ENCODE measurements at places on chromosomes 7 and 10. TPM values are rescaled to one million over a fixed set of nuclear protein-coding genes. Genes with fewer than 3 reads are reported as not detected.

JAKMIP3 gene
- 0.16 TPM for total RNA-seq

AGBL3 gene
- 7.6 TPM for total RNA-seq

CUTC gene
- 16.5 TPM for total RNA-seq

- DNase-seq = no peak
These were observed 10.4 kb downstream of the AFAP1L2 start for GRCh38 chr10:114393886-114394285.

- no peak for DNase-seq
These were observed 377.7 kb downstream of the GLRX3 start for GRCh38 chr10:130513686-130514476.

DNA sequence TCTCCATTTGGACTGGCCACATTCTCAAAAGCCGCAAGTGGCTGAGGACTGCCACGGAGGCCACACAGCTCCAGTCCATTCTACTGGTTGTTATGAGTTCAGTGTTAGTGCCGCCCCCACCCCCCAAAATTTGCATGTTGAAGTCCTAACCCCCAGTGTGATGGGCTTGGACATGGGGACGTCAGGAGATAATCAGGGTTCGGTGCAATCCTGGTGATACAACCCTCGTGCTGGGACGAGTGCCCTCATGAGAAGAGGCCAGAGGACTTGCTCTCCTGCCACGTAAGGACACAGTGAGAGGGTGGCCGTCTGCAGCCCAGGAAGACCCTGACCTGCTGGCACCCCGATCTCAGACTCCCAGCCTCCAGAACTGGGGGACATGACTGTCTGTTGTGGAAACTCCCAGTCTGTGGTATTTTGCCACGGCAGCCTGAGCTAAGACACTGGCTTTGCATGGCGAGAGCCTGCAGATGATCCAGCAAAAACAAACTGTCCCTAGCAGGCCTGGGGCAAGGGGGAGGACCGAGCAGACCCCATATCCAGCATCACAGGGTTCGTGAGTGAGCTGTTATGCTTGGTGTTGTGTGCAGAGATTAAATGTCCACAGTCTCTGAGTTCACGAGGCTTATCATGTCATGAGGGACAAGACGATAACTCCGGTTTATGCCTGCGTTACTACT, 41.5 kb upstream of the INSIG1 start:
- DNase-seq = no peak

DNA sequence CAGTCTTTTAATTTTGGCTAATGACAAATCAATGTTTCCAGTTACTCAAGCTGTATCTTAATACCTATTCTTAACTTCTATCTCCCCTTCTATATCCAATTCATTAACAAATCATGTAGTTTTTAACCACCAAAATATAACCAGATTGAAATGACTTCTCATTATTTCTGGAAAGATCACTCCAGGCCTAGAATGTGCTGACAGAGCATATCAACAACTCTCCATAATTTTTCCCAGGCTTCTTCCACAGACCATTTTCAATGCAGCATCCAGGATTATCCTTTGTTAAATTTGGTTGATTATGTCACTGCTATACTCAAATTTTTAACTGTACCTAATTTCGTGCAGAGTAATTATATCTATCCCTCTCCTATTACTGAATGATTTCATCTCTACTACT, 704.1 kb downstream of the PCDH15 start:
- no peak for DNase-seq

Data from kidney (tissue), 22 donors.